Stimulated activated CD4-positive, alpha-beta T cell treated with anti-CD3 and anti-CD28 coated beads, TNF-alpha, amount 100 ng/mL, for 1 hour (primary cell): ENCODE measurements at places on chromosomes 3 and 15.

GRCh38 chr3:71350998-71351397, 232.5 kb downstream of the FOXP1 start:
- DNase-seq, result no peak

- DNase-seq, result no peak
These were observed 55.8 kb downstream of the GUCA1C start for GRCh38 chr3:108897883-108898282.

DNA sequence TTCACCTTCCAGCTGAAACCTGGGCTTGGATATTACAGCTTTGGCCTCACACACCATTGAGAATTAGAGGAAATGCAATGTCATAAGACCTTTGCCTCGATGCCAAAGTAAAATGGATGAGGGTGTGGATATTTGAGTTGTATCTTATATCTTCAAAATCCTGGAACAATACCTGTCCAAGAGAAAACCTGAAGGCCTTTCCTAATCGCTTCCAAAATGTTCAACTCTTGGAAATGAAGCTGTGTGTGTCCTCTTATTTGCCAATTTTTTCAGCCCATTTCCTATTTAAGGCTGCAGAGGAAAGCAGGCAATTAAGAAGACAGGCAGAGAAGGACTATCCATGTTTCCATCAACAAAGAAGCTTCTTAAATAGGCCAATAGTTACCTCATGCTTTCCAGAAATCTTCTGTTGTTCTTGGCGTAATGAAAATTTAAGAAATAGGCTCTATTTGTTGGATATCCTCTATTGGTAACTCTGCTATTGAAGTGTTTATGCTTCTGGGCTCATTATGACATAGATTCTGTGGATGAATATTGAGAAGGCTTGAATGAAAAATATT, 99.5 kb upstream of the ZBTB20 start:
- DNase-seq, result no peak

DNA sequence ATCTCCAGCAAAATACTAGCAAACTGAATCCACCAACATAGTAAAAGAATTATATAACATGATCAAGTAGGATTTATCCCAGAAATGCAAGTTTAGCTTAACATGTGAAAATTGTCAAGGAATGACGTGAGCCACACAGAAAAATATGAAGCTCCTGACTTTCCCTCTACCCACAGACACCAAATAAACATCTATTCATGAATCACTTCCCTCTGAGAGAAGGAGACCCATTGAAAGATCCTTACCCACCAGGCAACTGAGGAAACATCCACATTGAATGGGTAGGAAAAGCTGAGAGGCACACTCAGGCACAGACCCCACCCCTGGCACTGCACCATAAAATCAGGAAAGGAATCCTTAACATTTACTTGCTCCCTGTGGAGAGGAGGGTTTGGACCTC, 102.2 kb upstream of the MANF start:
- no peak for DNase-seq

DNA sequence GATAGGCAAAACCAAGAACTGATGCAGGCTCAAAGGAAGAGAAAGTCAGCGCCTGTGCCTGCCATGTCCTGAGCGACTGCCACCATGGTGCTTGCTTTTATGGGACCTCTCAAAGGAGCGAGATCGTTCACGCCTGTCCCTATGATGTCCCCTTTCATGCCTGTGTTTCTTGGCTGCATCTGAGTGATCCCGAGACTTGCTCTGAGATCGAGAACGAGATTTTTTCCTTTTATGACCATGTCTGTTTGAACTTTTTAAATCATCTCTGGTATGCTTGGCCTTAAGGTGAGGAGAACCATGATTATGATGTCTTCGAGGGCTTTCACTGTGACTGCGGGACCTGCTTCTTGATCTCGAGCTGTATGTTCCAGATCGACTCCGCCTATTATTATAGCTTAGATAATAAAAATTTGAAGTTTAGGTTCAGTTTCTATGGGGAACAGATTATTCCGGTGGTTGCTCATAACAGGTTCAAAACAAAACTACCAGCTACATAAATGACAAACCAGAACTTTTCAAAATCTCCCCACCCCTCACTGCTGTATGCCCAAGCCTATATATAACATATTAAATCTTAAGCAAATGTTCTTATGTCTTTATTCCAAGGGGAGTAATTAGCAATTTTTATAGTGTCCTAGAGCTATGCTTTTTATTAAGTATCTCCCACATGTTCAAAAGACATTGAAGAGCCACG, 11.6 kb downstream of the CCNL1 start:
- DNase-seq, result no peak

DNA sequence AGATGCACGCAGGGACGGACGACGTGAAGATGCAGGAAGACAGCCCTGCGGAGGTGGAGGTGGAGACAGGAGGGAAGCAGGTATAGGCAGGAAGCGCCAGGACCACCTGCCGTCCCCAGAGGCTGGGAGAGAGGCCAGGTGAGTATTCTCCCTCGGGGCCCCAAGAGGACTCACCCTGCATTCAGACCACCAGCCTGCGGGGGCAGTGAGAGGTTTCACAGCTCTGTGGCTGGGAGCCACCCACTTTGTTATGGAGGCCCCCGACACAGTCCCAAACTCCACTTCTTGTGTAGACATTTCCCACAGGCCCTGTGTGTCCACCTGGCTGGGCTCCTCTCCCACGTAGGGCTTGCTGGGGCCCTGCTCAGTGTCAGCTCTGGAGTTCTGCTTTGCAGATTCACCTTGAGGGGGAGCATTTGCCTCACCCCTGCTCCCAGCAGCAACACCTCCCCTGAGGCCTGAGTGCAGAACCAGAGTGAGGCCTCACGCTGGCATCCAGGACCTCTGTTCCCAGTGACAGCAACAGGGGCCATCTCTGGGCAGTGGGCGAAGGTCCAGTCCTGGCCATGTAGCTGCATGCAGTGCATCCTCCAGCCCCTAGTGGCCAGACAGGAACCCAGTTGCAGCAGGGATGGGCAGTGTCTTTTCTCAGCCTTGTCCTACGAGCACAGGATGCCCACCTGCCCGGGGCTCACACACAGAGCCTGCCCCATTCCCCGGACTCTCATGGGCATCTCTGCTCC, 119.4 kb upstream of the IQSEC1 start:
- DNase-seq, result no peak

DNA sequence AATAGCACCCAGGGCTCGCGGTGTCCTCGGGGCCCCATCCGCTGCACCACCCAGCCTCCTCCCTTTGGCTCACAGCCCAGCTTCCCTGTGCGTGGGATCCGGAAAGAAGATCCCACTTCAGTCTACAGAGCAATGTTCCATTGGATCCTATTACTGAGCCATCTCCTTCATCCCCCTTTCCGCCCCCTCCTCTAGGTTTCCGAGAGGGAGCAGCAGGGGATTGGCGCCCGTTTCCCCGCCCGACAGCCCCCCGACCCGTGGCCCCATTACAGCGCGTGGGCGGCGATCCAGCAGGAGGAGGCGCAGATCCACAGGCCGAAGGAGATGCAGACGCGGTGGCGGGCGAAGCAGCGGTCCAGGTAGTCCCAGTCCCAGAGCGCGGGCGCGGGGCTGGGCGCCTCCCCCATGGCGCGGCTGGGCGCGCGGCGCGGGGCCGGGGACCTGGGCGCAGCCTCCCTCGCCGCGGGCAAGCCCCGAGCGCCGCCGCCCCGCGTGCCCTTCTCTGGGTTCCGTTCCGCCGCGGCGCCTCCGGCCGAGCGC, 340 bp downstream of the TMEM44 start:
- no peak for DNase-seq

GRCh38 chr15:88230823-88231222, 25.7 kb downstream of the NTRK3 start:
- no peak for DNase-seq

GRCh38 chr15:70806992-70807712, 43.8 kb upstream of the UACA start:
- no peak for DNase-seq

- DNase-seq, result no peak
These were observed 11.7 kb downstream of the MAP1A start for GRCh38 chr15:43529141-43529540.

GRCh38 chr3:184328516-184328915, 8.9 kb upstream of the FAM131A start:
- DNase-seq, result no peak

- no peak for DNase-seq
These were observed 38.6 kb downstream of the BTLA start for GRCh38 chr3:112460519-112461195.

- DNase-seq, result no peak
These were observed 57.2 kb downstream of the P3H2 start for GRCh38 chr3:190063490-190063889.

DNA sequence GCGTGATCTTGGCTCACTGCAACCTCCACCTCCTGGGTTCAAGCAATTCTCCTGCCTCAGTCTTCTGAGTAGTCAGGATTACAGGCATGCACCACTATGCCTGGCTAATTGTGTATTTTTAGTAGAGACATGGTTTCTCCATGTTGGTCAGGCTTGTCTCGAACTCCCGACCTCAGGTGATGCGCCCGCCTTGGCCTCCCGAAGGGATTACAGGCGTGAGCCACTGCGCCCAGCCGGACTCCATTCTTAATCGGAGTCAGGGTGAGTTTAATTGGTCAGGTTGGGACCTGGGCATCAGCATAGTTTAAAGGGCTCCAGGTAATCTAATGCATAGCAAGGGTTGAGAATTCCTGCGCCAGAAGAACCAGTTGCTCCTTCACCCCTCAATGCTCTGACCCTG, 29.2 kb downstream of the MAGEF1 start:
- DNase-seq, result no peak

DNA sequence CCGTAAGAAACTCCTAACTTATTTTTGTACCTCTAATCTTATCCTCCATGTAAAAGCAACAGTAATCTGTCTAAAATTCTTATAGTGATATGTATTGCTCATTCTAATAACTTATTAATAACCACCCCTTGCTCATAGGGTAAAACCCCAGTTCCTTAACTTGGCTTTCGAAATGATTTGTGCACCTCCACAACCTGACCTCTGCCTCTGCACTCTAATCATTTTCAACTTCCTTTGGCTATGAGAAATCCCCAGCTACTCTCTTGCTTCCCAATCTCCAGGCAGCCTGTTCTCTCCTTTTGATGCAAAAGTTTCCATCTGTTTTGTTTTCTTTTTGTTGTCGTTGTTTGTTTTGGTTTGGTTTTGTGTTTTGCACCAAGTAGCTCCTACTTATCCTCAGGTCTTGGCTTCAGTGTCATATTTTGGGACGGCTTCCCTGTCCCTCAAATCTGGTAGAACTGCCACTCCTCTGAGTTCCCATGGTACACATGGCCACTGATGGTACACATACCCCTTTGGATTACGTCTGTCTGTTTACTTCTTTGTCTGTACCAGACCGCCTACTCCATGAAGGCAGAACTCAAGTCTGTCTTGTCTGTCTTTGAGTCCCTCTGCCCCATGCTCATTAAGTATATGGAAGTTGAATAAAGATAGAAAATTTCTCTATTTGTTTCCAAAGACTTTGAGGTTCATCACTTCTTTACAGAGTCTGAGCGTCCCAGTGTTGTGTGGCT, 105.6 kb upstream of the TGFBR2 start:
- no peak for DNase-seq

DNA sequence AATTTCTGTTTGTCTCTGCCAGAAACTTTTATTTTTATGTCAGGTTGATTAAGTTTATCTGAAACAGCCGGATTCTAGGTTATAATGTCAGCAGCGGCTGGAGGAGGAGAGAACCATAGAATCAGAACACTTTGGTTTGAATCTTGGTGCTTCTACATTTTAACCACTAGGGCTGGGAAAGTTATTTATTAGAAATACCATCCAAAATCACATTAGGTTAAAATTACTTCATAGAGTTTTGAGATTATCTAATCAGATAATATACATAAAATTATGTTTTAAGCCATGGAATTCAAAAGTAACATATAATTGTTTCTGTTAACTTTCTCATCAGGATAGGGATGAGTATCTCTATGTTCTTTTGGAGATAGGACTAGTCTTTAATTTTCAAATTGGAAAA, 502.9 kb downstream of the ROBO1 start:
- DNase-seq, result no peak

GRCh38 chr15:57227899-57228298, 148.4 kb upstream of the CGNL1 start:
- DNase-seq, result no peak

GRCh38 chr3:72310419-72311380, 525.8 kb upstream of the PROK2 start:
- DNase-seq, result no peak

DNA sequence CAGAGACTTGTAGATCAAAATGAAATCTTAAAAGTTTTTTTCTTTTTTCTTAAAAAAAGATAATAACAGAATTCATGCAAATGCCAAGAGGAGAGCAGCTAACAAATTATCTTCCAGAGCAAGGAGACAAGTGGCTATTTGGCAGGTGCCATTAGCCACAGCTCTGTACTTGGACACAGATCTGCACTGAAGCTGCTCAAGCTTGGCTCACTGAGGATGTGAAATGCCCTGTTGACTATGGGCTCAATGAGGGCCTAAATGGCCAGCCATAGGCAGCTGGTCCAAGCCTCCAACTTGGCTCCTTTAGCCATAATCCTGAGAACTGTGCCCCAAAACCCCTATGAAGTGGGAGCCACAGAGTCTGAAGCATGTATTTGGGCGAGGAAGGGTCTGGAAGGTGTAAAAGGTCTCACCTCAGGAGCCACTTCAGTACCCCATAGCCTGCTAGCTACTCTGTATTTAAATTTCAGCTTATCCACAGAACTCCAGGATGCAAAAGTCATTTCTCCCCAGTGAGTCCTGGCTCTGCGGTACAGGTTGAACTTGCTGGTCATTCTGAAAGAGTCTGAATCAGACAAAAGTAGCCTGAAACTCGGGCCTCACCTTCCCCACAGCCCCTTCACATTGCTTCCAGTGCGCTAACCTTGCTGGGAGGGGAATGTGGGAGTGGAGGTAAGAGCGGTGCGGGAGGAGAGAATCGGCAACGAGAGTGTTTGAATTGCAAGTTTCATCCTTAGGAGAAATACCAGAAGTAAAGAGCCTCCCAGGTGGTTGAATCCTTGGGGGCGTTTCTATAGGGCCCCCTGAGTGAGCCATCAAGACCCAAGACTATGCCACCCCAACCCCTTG, 48.0 kb downstream of the ZIC4 start:
- DNase-seq, result no peak

- no peak for DNase-seq
These were observed 82.7 kb downstream of the TLE3 start for GRCh38 chr15:70014860-70015490.

- DNase-seq, result no peak
These were observed 40.2 kb downstream of the CLEC3B start for GRCh38 chr3:45066109-45066801.

GRCh38 chr3:16515885-16516420, 2.5 kb upstream of the RFTN1 start:
- DNase-seq, result no peak

GRCh38 chr3:150254309-150254708, 153.8 kb upstream of the TSC22D2 start:
- DNase-seq, result no peak

- DNase-seq, result no peak
These were observed 19.2 kb upstream of the SYNM start for GRCh38 chr15:99085413-99086326.

DNA sequence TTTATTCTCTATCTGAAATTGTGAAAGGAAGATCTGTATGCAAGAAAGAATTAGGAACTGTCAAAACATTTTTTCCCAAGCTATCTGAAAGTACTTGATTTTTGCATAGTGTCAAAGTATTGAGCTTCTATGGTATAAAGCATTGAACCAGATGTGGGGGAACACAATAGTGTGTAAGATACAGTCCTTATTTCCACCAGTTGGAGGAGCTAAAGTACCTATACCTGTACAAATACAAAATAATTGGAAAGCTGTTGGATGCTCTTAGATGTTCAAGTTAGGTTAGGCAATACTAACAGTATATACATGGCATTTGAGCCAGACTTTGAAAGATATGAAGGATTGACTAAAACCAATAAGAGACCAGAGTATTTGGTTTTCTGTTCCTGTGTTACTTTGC, 148.4 kb downstream of the B3GALNT1 start:
- no peak for DNase-seq
